RCC 7860 (cell line): ENCODE measurements at places on chromosomes 6 and 20.

GRCh38 chr20:47740121-47740861 lies 45.0 kb downstream of the SULF2 start:
- DNase-seq, result no peak

DNA sequence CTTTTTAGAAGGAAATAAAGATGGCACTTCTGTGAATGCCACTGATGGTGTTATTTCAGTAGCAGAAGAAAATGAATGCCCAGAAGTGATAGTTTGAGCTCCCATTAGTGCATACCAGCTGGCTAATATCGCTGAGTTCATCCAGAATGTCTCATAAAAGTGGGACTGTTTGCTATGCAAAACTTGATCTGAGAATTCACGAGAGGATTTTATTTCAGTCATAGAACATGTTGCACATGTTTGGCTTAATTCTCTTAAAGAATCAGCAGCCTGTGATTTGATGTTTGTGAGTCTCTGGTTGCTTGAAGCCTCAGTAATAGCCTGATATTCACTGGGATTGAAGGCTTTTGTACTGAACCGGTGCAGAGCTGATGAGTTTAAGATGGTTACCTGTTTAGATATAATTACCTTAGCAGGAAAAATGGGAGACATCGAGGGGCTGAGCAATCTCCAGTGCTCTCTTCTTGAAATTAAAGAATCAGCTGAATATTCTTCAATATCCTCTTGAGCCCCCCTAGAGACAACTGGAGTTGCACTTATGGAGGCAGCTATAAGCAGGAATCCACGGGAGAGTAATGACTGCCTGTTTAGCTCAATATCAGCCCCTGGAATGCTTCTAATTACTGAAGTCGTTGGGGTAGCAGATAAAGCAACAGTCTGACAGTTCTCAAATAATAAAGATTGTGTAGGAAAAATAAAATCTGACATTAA lies 955.5 kb downstream of the PHF3 start:
- DNase-seq, result no peak

GRCh38 chr6:83860359-83860755 lies 868 bp downstream of the CYB5R4 start:
- DNase-seq, result no peak

DNA sequence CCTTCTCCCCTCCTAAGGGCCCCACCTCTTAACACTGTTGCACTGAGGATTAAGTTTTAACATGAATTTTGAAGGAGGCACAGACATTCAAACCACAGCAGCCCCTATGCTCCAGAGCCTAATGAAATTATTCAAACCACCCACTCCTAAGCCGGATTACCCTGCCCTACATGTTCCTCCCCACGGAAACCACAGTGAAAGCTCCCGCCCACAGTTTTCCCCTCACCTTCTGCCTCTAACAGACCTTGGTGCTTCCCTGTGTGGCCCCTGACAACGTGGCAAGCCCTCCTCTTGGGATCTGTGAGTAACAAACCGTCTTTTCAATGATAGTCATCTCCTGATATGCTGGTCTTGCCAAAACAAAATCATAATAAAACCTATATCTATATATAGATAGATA lies 74.8 kb downstream of the RIN2 start:
- no peak for DNase-seq

DNA sequence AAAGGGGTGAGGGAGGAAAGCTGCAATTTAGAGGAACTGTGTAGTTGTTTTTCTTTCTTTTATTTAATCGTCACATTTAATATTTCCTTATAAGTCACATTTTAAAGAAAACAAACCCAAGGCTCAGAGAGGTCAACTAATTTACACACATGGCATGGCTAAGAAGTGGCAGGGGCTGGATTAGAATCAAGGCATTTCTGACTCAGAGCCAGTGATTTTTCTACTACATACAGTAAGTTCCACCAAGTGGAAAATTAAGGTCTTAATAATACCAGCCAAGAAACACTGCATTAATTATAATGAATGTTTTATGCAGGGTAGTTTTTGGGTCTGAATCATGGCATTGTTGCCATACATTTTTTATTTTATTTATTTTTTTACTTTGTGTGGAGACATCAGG lies 607.7 kb upstream of the CITED2 start:
- DNase-seq, result no peak

DNA sequence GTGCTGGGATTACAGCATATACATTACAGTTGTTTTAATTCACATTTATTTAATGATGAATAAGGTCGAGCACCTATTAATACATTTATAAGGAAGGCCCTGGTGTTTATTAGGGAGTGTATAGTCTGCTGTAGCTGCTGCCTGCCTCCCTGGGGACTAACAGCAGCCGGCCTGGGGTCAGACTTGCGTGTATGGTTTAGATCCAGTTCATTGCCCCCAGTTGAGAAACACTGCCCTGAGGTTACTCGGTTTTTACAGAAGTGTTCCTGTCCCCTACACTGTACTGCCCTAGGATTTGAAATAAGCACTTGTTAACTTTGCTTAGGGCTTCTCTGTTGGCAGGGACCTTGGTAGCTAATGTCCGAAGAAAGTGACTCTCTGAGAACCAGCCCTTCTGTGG lies 4.0 kb downstream of the TTPAL start:
- no peak for DNase-seq

DNA sequence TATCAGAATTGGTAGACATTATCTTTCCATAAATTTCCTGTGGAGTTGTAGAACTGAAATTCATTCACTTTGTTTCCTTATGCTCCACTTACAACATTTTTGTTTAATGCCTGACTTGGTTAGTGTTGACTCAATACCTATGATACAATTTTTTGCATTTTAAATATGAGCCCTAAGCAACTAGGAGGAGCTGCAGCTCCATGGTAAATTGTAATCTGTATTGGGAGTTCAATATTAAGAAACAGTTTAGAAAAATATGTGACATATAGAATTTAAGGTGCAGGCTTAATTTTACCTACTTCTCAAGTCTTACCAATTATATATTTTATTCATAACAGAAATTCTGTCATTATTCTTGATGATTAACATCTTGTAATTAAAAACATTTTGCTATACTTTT lies 868.3 kb downstream of the EYS start:
- no peak for DNase-seq

DNA sequence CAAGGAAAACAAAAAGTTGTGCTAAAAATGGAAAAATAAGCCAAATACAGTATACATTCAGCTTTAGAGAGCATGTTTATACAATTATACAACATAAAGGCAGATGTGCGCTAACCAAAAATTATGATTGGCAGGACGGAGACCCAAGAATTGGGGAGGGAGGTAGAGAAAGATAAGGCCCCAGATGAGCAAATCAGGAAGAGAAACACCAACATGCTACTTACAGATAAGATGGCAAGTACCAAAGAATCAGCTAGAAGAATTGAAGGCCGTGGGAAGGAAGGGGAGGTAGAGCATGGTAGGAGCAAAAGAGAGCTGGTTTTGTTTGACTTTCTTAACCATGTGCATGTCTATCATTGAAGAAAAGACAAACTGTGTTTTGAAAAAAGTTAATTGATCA lies 45.4 kb downstream of the PRND start:
- no peak for DNase-seq

DNA sequence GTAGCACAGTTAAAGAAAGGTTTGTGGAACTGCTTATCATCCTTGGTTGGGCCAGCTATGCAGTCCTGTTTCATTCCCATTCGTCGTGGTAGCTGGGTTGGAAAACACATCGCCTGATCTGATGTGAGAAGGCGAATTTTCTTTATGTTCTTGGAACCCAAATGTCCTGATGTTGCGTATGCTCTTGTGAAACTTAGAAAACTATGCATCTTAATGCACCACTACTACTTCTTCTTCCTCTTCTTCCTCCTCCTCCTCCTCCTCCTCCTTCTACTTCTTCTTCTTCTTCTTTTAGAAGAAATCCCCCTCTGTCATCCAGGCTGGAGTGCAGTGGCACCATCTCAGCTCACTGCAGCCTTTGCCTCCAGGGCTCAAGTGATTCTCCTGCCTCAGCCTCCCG lies 381.6 kb downstream of the UTRN start:
- DNase-seq, result no peak

- peak; percentile 87 for DNase-seq
Measured at GRCh38 chr20:44572551-44573500, 9.6 kb upstream of the PKIG start.

GRCh38 chr6:2632368-2632767 lies 118.4 kb downstream of the MYLK4 start:
- DNase-seq, result no peak

DNA sequence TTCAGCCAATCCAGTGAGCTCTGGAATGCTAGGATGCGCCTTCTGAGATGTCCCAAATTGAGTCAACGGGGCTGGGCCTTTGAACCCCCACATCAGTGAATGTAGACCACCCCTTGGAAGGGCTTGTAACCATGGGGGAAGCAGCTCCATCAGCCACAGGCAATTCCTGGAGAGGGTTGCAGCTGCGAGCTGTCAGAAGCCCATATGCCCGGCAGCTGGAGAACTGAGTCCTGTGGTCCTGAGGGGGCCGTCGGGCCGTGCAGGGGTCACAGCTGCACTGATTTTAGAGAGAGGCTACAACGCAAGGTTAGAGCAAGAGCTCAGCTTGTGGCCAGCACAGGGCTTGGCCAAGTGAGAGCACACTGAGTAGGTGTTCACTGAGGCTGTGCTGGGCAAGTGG lies 121.3 kb downstream of the TOX2 start:
- no peak for DNase-seq

GRCh38 chr6:84309336-84309735 lies 81.9 kb upstream of the CEP162 start:
- no peak for DNase-seq

GRCh38 chr6:110233770-110234374 lies 53.6 kb downstream of the CDC40 start:
- DNase-seq, result no peak

- DNase-seq, result no peak
Measured at GRCh38 chr6:89302936-89303335, 12.2 kb downstream of the GABRR2 start.

- no peak for DNase-seq
Measured at GRCh38 chr20:5512694-5513093, 195.9 kb upstream of the PROKR2 start.

GRCh38 chr20:5751856-5752255 lies 1.7 kb downstream of the SHLD1 start:
- no peak for DNase-seq

DNA sequence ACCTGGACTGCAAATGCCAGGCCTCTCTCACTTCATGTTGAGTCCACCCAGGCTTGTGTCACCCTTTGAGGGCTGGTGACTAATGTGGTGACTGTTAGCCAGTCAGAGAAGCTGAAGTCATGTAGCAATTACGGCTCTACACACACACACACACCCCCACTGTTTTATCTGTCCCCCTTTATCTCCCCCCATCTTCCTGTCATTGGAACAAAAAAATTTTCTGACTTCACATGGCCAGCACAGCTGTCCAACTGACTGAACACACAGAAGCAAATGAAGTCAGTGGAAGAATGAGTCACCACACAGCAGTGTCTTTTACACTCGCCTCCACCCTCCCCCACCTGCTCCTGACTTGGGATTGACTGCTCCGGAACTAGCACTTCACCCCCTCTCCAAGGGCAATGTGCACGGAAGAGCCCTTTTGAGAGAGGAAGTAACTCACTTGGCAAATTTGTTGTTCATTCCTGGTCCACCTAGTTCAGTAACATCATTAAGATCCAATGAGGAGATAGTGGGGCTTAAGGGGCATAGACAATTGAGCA lies 198.0 kb downstream of the RNF144B start:
- peak; percentile 93 for DNase-seq

- DNase-seq, result no peak
Measured at GRCh38 chr20:34165018-34165619, 53.1 kb upstream of the EIF2S2 start.

DNA sequence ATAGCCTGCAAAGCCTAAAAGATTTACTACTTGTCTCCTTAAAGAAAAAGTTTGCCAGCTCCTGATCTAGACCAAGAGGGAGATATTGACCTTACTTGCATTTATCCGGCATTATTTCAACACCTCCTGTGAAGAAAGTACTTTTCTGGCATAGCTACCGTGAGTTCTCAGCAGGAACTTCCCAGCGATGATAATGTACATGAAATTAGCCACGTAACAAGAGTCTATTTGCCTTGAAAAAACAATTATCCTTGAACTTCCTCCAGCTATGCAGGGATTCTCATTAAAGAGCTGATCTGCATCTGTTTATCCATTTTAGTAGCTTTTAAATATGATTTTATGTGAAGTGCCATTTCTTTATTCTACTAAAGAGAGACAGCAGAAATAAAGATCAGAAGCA lies 41.7 kb downstream of the ALDH5A1 start:
- no peak for DNase-seq

DNA sequence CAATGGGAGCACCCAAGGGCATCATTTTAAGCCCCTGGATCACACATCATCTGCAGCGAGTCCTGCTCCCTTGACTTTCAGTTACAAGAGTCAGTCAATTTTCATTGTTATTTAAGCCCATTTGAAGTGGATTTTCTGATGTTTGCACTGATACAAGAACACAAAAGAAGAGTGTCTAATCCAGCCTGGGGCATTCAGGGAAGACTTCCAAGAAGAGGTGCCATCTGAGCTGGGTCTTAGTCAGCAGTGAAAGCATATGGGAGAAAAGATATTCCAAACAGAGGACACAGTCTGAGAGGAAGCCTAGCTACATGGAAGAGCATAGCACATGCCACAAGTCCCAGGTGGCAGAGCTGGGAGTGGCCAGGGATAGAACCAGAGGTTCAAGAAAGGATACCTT lies 10.4 kb upstream of the FOXP4 start:
- no peak for DNase-seq

- no peak for DNase-seq
Measured at GRCh38 chr20:57671662-57672061, 38.2 kb downstream of the PMEPA1 start.

GRCh38 chr20:18388860-18389259 lies 78.0 kb downstream of the DZANK1 start:
- DNase-seq, result peak; percentile 8

DNA sequence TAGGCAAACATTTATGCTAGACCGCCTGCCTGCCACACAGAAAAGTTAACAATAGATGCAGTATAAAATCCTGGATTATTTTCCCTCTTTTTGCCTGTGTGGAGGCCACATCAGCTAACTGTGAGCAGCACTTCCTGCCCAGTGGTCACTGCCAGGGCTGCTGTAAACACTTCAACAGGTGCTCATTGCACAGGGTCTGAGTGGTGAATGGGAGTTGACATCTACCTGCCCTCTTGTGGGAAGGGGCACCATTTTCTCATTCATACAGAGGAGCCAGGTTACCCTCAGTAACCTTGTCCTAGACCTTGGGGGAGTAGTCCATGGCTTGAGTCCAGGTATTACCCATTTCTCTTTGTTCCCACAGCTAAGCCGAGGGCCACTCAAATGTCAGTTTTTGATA lies 235.3 kb downstream of the TMEM242 start:
- DNase-seq, result no peak

DNA sequence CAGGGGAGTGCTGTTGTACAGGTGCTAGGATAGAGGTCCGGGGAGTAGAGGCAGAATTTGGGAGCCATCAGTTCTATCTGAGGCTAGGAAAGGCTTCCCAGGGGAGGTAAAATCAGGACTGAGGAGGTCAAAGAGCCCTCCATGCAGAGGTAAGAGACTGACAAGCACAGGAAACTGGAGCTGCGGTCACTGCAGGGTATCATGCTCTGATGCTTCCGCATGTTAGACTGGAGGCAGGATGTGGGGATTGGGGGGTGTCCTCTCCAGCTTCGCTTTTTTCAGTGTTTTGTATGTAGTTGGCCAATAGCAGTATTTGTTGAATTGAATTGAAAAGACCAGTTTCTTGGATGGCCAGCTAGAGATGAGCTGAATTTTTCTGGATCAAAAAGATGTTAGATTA lies 87.8 kb downstream of the SLC22A3 start:
- no peak for DNase-seq
